T-helper 2 cell treated with Interferon-gamma antibody and Interleukin-4, amounts not matched to agents 5 μg/mL and 100 μg/mL, for 36 hours (primary cell): ENCODE measurements at places on chromosomes 1 and 21.

- no peak for DNase-seq
Measured at GRCh38 chr1:229238674-229239415, 32.1 kb upstream of the RAB4A start.

DNA sequence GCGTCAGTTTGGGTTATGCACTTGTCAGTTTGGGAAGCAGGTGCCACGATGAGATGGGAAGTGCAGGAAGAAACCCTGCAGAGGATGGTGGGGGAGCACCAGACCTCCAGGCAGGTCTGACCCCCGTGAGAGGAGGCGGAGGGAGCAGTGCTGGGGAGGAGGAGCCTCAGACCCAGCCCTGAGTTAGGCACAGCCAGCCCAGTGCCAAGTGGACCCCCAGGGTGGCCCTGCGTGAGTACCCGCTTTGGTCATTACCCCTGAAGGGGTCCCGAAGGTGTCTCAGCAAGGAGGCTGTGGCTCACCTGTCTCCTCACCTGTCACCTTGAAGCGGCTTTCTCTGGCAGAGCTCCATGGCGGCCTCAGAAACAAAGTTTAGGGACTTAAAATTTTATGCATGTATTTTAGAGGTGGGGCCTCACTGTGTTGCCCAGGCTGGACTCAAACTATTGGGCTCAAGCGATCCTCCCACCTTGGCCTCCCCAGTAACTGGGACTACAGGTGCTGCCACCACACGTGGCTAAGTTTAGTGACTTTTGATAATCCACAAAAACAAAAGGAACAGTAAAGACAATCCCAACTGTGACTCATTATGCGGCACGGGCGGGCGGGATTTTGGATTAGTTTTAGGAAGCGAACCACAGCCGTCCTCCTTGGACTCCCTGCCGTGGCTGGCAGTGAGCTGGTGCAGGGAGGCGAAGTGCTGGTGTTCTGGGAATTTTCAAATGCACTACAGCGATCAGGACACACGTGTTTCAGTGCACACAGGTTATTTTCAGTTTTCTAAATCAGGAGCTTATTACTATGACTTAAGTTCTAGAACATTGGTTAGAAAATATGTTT, 4.7 kb downstream of the AGPAT3 start:
- DNase-seq = no peak

- DNase-seq = no peak
Measured at GRCh38 chr1:36367066-36367465, 18.7 kb downstream of the STK40 start.

GRCh38 chr1:6688001-6688400, 13.6 kb downstream of the DNAJC11 start:
- no peak for DNase-seq

GRCh38 chr1:44839576-44839975, 3.5 kb downstream of the PTCH2 start:
- DNase-seq = no peak

- no peak for DNase-seq
Measured at GRCh38 chr1:175725684-175726083, 17.7 kb downstream of the TNR start.

DNA sequence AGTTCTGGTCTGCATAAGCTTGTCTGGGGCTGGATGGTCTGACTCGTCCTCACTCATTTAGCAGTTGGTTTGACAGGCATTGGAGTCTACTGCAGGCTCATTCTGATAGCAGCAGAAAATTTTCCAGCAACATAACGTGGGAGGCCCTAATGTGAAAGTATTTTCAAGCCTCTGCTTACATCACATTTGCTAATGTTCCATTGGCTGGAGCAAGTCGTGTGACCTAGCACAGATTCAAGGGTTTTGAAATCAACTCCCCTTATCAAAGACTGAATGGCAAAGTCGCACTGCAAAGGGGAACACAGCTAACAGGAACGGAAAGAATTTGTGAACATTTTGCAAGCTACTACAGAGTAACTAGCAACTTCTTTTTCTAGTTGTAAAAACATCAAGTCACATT, 2.3 kb upstream of the USH2A start:
- no peak for DNase-seq

DNA sequence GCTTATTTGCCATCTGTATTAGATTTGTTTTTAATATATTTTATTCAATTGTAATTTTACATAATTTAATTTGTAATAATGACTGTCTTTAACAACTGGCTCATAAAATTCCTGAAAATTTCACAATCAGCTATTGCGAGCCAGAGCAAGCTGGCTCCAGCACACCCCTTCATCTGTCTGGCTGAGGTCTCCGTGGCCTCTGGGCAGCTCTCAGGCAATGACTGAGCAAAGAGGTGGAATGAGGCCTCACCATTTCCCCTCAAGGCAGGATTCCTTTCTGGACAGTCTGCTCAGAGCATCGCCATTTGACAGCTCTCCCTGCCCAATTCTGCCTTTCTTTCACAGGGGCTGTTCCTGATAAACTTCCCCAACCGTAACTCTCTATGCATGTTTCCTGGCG, 5.8 kb upstream of the KANK4 start:
- no peak for DNase-seq

DNA sequence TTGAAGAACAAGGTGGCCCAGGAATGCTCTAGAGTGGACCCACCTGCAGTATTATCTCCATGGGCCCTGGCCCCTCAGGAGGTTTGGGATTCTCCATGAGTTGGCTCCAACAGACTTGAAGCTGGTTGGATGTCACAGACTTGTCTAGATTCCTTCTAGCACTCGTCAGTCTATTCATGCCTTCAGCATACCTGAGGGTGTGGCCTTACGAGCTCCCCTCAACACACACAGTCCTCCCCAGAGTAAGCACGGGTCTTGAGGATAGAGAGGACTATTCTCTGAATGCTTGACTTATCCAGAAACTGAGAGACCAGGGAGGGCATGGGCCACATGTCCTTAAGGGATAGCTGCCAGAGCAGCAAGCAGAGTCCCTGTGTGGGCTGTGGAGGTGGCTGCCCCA, 45.9 kb upstream of the COL6A1 start:
- DNase-seq = no peak
